Activated T-cell treated with anti-CD3 and anti-CD28 coated beads for 24 hours (primary cell): ENCODE measurements at places on chromosomes 4 and X.
A peak's percentile ranks its signal among the peaks of the same experiment; 100 is the strongest.

DNA sequence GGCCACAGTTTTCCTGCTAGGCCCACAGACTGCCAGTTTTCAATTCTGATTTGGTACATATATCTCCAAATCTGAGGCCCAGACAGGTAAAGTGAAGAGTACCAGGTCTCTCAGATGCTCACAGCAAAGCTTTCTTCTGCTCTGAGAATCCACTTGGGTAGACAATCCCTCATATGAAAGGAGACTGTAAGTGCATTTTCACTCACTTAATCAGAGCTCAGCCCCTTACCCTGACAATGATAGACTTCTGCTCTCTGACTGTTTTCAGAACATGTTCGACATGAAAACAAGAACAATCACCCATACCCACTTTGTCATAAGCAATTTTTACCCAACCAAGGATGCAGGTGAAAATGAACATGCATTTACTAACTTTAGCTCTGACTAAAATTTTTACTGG lies 7.1 kb downstream of the GPRIN3 start:
- no peak for DNase-seq

DNA sequence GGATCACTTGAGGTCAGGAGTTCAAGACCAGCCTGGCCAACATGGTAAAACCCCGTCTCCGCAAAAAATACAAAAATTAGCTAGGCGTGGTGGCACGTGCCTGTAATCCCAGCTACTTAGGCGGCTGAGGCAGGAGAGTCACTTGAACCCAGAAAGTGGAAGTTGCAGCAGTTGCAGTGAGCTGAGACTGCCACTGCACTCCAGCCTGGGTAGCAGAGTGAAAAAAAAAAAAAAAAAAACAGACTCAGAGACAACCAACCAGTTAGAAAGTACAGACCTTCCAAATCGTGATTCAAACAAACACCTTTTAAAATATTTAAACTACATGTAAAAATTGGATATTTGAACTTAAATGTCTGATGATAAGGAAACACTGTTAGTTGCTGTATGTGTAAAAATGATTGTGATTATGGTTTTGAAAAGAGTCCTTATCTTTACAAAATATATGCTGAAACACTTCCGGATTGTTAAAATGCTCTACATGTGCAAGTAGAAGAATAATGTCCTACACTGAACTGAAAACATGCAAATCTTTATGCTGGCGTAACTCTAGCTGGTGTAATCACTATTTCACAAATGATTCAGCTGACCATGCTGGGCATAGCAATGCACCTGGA lies 37.8 kb downstream of the SH3KBP1 start:
- DNase-seq, result no peak

DNA sequence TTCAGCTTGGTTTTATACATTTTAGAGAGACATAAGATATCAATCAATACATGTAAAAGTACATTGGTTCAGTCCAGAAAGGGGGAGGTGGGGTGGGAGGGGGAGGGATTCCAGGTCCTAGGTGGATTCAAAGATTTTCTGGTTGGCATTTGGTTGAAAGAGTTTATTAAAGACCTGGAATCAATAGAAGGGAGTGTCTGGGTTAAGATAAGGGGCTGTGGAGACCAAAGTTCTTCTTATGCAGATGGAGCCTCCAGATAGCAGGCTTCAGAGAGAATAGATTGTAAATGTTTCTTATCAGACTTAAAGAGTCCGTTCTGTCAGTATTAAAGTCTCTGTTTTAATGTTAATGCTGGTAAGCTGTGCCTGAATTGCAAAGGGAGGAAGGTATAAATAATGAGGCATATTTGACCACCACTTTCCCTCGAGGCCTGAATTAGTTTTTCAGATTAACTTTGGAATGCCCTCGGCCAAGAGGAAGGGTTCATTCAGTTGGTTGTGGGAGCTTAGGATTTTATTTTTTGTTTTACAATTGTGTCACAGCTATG lies 169.9 kb downstream of the AASDH start:
- DNase-seq, result no peak

DNA sequence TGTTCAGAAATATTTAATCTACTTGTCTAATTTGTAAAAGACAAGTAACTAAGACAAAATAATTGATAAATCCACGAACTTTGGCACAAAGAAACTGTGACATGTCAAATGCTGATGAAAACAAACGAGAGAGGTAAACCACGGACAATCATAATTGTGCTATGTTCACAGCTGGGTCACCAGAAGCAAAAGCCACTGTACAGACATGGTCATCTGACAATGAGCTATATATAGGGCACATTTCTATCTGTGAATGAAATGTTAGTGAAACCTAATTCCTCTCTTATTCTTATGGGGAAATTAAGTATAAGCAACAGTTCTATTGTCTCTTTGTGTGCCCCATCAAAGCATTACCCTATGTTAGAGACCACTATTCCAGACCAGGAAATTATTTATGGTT lies 444.0 kb upstream of the TRAM1L1 start:
- no peak for DNase-seq

DNA sequence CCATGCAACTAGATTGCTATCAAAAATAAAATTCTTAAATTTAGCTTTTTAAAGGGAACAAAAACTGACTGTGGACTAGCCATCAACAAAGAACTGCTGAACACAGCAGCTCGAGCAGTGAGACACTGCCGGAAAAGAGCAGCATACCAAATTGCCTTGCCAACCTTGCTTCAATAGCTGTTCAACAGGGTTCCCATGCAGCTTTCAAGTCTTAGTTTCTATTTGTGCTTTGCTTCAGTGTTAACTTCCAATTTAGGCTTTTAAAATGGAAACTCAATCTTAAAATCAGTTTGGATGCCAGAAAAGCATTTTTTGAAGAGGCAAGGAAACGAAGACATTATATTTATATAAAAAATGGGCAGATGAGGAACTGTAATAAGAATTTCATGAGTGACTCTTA lies 463.4 kb upstream of the MAGEB18 start:
- DNase-seq, result no peak

DNA sequence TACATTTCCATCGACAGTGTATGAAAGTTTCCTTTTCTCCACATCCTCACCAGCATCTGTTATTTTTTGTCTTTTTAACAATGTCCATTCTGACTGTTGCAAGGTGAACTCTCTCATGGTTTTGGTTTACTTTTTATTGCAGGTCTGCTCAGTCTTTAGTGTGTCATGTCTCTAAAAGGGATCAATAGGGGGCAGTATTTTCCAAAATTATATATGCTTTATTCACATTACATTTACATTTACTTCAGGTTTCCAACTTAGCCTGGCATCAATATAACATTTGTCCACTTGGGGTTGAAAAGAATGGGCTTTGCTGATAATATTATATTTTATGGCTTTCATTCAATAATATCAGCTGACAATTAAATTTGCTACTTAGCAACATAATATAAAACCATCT lies 265.0 kb upstream of the SLITRK2 start:
- no peak for DNase-seq

GRCh38 chrX:133477986-133478385 lies 62.7 kb upstream of the GPC4 start:
- DNase-seq, result no peak

- DNase-seq, result no peak
Observed at GRCh38 chr4:48635980-48636379, 144.1 kb downstream of the FRYL start.

DNA sequence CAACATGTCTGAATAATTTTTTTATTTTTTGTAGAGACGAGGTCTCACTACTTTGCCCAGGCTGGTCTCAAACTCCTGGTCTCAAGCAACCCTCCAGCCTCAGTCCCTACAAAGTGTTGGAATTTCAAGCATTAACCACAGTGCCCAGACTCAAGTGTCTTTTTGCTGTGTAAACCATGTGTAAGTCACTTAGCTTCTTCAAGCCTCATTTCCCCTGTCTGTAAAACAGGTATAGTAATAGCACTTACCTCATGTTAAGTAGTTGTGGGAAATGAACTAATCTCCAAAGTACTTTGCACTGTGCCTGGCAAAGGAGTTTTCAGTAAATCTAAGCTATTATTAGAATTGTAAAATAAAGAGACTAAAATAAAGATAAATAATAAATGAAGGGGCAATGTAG lies 35.7 kb downstream of the STBD1 start:
- no peak for DNase-seq

DNA sequence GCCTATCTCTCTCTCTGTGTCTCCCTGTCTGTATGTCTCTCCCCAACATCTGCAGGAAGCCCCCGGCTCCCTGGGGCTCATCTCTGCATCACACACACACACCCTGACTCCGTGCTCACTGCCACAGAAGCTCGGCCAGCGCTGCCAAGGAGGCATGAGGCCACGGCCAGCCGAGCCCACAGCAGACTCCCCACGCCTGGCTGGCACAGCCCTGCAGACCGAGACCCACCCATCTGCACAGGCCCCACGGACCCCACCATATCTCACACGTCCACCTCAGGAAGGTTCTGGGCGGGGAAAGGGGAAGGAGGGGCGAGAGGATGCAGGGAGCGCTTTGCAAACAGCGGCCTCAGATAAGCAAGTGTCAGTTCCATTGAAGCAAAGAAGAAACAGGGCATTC lies 28.5 kb upstream of the SLC25A6 start:
- DNase-seq, result no peak

DNA sequence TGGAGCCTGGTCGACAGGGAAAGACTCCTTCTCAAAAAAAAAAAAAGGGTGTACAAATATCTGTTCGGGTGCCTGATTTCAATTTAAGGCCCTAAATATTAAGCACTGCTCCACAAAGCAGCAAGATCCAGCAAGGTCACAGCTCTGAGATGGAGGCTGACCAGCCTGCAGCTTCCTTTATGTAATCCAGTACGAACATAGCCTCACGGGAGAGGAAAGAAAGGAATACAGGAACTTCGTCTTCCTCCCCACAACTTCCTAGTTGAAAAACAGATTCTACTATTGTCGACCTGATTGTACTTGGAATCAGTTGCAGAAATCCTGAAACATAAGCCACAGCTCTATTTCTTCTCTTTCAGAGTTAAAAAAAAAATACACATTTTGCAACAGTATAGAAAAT lies 53.5 kb upstream of the TBC1D9 start:
- DNase-seq, result no peak

GRCh38 chr4:135804785-135805184 lies 1603.2 kb upstream of the PABPC4L start:
- DNase-seq, result no peak

- no peak for DNase-seq
Observed at GRCh38 chrX:22173966-22174365, 98.7 kb upstream of the CBLL2 start.

DNA sequence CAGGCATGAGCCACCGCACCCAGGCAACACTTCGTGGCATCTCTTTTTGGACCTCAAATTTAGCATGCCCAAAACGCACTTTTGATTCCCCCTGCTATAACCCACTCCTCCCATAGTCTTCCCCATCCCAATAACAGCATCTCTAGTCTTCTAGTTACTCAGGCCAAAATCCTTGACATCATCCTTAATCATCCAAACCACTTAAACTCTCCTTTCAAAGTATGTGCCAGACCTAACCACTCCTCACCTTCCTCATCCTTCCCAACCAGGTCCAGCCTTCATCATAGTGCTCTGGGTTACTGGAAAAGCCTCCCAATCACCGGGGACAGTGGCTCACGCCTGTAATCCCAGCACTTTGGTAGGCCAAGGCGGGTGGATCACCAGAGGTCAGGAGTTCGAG lies 41.9 kb downstream of the AFAP1 start:
- DNase-seq, result no peak

- DNase-seq, result no peak
Observed at GRCh38 chrX:110402091-110402849, 43.6 kb downstream of the RTL9 start.

GRCh38 chr4:121339307-121339706 lies 41.5 kb downstream of the QRFPR start:
- DNase-seq, result no peak

DNA sequence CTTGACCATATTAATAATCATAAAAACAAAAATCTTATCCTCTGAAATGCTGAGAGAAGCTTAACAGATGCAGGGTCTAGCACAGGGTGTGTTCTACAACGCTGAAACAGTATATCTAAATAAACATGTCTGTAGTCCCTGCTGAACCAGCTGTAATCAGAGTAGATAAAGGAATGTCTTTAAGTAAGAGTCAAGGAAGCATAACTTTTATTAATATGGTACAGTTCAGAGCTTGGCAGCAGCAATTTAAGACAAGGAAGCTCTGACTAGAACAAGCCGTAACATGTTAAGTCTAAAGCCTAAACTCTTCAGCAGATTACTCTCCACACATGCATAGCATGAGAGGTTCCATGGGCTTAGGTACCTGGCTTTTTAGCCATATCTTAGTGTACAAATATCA lies 36.1 kb downstream of the NFKB1 start:
- no peak for DNase-seq

- DNase-seq, result no peak
Observed at GRCh38 chr4:165799384-165799815, 73.6 kb upstream of the TLL1 start.

DNA sequence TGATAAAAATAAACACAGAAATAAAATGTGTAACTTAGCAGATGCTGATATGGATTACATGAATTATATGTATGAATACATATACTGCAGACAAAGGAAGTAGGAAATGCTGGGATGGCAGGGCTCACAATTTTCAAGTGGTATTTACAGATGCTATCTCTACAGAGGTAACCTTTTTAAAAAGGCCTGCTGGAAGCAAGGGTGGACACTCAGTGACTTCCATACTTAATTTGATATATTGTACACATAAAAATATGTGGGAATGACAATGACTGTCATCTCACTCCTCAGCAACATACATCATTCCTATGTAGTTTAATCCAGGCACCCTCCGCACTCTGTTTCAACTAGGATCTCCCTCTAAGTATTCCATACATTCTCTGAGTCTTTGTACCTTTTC lies 452.9 kb downstream of the DTHD1 start:
- no peak for DNase-seq

DNA sequence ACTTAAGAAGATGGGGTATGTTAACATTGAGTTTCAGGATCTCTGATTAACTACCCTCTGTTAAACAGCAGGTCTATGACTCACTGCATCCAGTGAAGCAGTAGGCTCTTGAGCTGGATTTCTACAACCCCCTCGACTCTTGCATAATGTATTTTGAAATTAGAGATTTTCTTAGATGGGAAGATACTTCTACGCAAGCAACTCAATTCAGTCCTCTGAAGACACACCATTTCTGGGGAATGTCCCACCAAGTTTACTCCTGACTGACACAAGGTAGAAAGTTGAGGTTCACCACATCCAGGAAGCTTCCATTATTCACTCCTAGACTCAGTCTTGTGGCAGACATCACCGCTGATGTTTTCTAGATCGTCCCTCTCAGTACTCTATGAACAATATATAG lies 12.9 kb downstream of the PALLD start:
- DNase-seq, result peak; percentile 39

GRCh38 chr4:36249610-36250009 lies 5.3 kb upstream of the ARAP2 start:
- no peak for DNase-seq
